NT2/D1 (cell line): ENCODE measurements at places on chromosomes 4 and X.

GRCh38 chr4:137125011-137125410 lies 407.3 kb downstream of the PCDH18 start:
- no peak for DNase-seq

- no peak for DNase-seq
These were observed 555.1 kb upstream of the FRG1 start for GRCh38 chr4:189385579-189385978.

DNA sequence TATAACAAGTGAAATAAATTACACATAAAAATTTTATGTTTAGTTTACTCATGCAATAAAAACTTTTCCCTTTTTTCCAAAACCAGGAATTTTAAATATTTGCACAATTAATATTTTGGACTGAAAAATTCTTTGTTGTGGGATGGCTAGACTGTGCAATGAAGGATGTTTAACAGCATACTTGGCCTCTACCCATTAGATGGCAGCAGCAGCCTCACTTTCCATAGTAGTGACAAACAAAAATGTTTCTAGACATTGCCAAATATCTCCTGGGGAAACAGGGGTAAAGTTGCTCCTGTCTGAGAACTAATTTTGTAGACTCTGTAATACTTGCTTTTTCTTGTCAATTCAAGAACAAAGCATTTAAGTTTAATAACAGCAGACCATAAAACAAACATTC lies 49.8 kb downstream of the SCLT1 start:
- no peak for DNase-seq

- DNase-seq, result no peak
These were observed 30.2 kb downstream of the SPINK2 start for GRCh38 chr4:56791316-56791715.

DNA sequence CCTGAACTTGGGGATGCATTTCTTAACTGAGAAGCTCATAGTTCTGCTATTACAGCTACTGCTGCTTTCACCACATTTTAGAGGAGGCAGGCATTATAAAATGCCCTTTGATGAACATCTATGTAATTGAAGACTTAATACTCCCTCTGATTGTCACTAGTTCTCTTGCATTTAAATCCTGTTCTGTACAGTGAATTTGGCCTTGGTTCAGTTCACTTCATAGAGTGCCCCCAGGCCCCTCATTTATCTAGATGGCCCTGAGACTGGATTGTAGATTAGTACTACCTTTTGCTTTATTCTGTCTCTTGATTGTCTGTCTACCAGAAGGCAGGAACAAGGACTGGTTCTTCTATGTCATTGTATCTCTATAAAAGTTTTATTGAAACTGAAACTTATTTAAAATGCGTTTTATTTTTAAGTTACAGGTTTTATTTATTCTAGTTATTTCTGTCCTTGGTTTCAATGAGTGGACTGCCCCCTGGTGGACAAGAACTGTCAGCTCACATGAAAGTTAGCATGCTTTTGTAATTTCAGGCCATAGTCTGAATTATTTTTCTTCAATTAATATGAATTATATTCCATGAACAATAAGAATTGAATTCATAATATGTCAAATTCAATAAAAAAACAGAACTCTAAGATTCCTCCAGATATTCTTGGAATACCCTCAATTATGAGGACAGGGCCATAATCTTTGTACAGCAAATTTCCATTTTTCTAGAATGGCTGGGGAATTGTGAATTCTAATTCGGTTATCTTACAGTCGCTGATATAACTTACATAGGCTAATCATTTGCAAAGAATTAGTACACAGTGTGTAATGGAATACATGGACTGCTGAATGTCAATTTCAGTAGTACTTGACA lies 47.2 kb upstream of the TMEM33 start:
- no peak for DNase-seq

GRCh38 chr4:8289151-8289750 lies 19.7 kb downstream of the HTRA3 start:
- DNase-seq, result no peak
